Activated T-cell treated with anti-CD3 and anti-CD28 coated beads for 4 hours (primary cell): ENCODE measurements at places on chromosomes 13 and 19.
A peak's percentile ranks its signal among the peaks of the same experiment; 100 is the strongest.

- peak; percentile 39 for DNase-seq
Measured at GRCh38 chr19:1250437-1251260, 2.3 kb downstream of the MIDN start.

GRCh38 chr19:19445288-19445687, 39.8 kb downstream of the GATAD2A start:
- DNase-seq: no peak

- peak; percentile 85 for DNase-seq
Measured at GRCh38 chr19:39328046-39328705, 7.5 kb upstream of the LRFN1 start.

- no peak for DNase-seq
Measured at GRCh38 chr19:5498830-5499550, 43.8 kb downstream of the ZNRF4 start.

DNA sequence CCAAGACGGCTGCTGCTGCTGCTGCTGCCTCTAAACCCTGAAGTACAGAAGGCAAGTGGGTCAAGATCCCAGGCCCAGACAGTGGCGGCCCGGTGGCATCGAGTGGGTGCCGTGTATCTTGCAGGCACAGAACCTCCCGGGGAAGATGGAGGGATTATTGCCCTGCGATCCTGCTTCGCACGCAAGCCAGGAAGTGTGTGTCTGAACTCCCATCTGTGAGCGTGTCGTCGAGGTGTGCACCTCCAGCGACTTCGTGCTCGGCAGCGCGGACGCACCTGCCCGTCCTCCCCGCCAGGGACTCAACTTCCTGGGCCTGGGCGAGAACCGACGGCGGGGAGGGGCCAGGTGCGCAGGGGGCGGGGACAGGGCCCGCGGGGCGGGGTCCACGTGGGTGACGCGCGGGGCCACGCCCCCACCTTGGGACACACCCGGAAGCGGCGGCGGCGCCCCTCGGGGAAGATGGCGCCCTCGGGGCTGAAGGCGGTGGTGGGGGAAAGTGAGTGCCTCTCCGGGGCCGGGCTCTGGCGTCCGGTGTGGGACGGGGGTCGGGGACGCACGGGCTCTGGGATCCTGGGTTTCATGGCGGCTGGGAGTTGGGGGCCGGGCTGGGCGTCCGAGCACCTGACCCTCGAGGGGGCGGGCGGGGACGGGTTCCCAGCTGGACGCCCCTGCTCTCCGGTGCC, at the start of gene STXBP2:
STXBP2 (plus strand) TSS at position 420 of the 683 bp plus-strand sequence; CDS start at position 460, 40 bp downstream.
- DNase-seq: peak; percentile 92

GRCh38 chr13:31409678-31410356, 210.0 kb downstream of the B3GLCT start:
- DNase-seq: no peak

- DNase-seq: no peak
Measured at GRCh38 chr19:45815481-45816216, 541 bp upstream of the RSPH6A start.

DNA sequence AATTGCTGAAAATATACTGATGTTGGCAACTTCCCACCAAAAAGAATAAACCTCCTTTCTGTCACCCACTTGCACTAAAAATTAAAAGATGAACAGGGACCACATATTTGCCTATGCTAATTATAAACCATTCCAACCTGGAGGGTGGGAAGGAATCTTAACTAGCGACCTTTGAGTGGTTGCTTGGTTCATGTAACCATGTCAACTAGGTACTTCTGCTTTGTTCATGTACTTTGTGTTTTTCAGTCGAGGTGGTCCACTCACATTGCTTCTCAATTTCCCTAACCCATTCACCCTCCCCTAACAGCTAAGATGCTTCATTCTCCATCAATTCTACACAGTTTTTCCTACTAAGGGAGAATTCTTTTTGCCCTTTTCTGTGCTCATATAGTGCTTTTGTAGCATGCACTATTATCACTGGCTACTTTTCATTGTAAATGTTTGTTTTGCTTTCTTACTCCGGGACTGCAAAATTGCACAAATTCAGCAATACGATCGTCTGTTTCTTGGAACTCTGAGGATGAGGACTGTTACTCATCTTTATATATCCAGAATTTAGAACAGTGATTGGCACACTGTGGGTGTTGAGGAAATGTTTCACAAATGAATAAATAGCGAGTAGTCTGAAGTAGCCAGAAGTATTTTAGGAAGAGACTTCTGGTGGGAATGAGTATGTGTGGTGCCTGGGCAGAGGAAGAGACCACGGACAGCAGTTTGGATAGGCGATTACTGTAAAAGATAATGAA, 187.5 kb downstream of the GPC6 start:
- no peak for DNase-seq

DNA sequence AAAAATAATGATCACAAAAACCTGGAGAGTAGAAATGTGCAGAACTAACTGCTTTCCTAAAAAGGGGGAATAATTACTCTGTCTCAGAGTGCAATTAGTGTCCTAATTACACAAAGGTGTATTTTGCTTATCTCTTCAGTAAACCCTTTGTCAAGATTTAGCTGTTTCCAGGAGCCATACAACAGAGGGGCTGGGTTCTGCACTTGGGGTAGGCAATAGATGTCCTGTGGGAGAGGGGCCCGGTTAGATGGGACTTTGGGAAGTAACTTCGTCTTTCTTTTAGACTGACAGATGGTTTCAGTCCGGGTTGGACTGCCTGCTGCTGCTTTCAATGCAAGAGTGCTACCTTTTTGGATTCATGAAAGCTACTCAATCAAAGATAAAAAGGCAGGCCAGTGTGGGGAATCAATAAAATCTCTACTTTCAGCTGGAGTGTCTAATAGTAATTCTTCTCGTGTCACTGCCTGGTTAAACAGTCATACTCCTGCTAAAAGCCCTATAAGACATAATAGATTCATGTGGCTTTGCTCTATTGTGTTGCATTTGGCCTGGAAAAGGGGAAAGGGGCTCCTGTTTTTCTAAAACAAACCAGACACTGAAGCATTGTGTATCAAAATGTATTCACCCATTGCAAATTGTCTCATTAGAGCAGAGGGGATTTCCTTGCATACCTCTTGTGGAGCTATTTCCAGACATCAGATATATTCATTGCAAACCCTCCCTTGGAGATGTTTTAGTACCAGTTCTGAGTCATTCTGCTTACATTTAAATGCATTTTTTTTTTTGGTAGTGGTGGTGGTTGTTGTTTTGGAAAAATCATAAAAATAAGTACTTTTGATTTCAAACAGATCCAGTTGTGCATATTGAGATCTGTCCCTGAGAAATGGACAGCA, 83.3 kb upstream of the PCDH8 start:
- DNase-seq: no peak

- no peak for DNase-seq
Measured at GRCh38 chr13:99041337-99041736, 63.5 kb upstream of the DOCK9 start.

- DNase-seq: peak; percentile 88
Measured at GRCh38 chr19:44752816-44753625, 4.5 kb downstream of the BCL3 start.

DNA sequence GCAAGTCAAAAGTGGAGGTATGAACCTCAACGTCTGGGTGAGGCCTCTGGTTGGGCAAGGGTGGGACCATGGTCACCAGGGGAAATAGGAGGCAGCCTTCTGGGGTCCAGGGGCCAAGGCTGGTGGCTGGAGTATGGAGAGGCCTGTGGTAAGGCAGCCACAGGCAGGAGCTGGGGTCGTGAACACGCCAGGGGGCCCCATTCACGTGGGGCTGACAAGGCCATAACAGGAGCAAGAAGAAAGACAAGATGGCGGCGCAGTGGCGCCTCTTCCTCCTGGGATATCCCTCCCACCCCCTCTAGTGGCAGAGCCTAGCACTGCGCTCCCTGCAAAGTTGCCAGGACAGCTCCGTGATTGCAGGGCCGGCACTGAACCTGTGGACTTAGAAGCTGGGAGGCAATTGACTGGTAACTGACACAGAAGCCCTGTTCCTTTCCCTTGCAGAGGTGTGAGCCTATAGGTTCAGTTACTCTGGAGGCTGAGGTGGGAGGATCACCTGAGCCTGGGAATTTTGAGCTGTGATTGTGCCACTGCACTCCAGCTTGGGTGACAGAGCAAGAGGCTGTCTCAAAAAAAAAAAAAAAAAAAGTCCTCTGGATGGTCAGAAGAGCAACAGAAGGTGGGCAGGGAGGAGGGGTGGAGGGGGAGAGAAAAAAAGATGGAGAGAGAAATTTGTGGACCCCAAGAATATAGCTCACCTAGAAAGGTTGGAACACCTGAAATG, 19.7 kb upstream of the EDDM13 start:
- peak; percentile 55 for DNase-seq

DNA sequence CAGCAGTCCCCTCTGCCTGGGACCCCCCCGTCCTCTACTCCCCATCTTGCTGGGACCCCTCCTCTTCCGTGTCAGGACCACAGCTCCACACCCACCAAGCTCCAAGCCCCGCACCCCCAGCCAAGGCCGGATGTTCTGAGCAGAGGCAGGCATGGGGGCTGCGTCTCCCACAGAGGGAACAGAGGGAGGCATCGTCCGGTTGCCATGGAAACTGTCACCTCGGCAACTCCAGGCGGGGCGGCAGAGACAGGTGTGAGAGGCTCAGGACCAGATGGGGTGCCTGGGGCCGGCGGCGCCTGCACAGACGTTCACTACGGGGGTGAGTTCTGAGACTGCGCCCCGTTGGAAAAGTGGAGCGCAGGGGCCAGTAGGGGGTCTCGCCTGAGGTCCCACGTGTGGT, 5.4 kb downstream of the RNU6-9 start:
- DNase-seq: no peak

DNA sequence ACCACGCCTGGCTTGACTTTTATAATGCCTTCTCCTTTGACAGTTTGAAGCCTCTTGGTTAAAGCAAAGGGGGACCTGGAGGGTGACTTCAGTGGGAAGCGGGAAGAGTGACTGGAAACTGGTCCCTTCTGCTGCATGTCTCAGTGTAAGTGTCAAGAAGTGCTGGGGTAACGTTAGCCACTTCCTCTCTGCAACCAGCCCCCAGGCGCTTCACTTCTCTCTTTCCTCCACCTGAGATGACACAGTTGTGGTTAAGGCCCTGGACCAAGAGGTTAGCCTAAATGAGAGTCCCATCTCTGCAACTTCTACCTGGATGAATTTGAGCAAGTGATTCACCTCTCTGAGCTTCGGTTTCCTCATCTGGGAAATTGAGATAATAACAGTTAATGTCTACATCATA, 16.3 kb downstream of the LEUTX start:
- no peak for DNase-seq

GRCh38 chr13:31793246-31793645, 53.9 kb downstream of the RXFP2 start:
- no peak for DNase-seq

DNA sequence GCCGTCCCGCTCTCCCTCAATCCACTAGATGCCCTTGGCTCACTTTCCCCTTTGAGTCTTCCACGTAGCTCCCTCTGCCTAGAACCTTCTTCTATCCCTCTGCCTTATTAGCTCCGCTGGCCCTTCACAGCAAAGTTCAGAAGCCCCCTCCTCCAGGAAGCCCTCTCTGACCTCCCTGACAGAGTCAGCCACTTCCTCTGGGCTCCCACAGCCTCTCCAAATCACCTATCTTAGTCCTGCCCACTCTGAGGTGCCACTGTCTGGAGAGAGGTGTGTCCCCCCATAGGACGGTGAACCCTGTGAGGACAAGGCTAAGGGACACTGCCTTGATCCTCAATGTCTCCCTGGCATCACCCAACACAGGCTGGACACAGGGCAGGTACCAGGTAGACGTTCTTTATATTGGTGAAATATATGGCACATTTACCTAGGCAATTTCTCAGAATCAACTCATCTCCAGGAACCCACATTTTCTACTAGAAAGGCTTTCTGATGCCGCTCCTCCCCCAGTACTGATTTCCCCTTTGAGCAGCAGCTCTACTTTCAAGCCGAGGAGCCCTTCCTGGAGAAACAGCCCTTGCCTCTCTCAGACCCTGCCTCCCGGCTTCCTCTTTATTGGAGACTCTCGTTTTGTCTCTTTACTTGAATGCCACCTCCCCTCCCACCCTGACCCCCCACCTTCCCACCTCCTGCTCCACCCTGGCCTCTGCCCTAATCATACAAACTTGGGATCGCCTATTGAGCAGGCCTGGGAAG, 3.4 kb upstream of the TGFB1 start:
- DNase-seq: no peak

DNA sequence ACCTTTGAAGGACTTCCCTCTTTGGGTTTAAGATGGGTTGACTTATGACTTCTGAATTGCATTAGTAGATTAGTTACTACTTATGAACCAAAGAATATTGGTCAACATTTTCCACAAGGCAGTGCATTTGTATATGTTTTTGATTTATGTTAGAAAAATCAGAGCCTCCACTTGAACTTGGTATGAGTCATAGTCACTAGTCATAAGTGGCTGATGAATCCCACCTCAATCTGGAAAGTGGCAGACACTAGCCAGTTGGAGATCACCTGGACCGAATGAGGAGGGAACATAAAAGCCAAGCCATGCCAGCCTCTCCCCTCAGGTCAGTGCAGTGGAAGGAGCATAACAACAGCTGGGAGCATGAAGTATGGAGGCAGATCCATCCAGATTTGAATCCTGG, 39.3 kb upstream of the SPART start:
- DNase-seq: no peak

DNA sequence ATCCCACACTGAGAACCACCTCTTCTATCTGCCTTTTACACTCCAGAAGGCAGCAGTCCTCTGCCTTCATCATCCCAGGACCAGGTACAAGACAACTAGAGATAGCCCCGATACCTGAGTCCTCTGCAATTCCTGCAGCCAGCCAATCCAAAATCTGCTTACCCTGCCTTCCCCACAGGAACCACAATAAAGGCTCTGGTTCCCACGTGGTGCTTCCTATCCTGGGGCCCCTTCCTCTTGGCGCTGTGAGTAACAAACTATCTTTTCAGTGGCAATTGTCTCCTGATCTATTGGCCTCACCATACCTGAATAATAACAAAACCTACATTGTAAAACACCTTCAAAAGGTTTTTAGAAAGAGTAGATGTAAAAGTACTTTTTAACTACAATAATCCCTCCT, 63.1 kb downstream of the ZDHHC20 start:
- no peak for DNase-seq

DNA sequence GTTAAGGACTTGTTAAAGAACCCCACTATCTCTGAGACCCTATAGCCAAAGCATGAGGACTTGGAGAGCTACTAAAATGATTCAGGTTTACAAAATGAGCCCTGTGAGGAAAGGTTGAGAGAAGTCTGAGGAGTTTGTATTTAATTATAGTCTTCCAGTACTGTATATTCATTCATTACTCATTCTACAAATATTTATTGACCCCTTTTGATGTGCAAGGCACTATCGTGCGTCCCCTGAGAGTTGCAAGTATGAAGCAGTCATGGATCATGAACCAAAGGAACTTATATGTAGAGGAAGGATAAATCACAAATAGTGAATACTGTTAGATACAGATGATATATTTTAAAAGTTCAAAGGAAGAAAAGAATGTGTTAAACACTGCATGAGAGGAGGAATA, 84.4 kb downstream of the DNAJC15 start:
- DNase-seq: no peak

GRCh38 chr13:45966715-45967114, 85.8 kb downstream of the ZC3H13 start:
- no peak for DNase-seq

GRCh38 chr13:41833831-41834230, 127.1 kb downstream of the VWA8 start:
- no peak for DNase-seq

DNA sequence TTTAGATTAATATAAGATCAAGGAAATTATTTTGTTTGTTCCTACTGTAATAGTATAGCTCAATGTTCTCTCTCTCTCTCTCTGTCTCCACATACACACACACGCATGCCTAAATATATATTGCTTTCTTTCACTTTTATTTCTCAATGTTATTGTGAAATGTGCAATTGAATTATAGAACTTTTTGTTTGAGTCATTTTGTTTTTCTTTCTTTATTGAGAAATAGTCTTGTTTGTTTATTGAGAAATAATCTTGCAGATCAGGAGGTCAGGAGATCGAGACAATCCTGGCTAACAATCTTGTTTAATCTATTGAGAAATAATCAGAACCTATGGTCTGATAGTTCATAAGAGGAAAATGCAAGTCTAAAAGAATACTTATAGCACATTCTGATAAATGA, 1581.3 kb downstream of the EFNB2 start:
- DNase-seq: no peak
